ENCODE measurements at places on chromosomes 2 and 18.

DNA sequence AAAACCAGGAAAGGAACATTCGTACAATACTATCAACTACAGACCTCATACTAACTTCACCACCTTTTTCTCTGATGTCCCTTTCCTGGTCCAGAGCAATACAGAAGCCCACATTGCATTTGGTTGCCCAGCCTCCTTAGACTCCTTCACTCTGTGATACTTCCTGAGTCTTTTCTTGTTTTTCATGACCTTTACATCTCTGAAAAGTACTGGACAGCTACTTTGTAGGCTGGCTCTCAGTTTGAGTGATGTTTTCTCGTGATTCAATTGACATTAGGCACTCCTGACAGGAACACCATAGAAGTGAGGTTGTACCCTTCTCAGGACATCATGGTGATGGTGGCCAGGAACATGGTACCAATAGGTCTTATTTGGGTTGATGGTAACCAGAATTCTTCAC lies 185.9 kb upstream of the SLC39A10 start:
- no peak for DNase-seq

GRCh38 chr18:53838746-53839145 lies 385.7 kb downstream of the MBD2 start:
- DNase-seq: no peak

DNA sequence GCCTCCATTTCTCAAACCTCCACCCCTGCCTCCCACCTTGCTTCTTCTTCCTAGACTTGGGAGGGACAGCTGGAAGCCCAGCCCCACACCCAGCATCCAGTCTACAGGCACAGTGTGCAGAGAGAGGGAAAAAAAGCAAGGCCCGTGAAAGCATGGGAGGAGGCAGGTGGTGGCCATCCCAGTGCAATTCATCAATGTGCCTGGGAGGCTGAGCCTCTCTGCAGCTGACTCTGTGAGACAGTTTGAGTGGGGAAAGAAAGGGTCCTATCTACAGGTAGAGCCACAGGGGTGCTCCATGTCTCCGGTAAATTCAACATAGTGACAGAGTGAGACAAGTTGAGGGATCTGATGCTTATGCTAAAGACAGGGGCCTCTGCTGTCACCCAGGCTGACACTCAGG lies 340.6 kb downstream of the DYSF start:
- no peak for DNase-seq

- DNase-seq: no peak
Measured at GRCh38 chr2:196256585-196256984, 85.2 kb upstream of the STK17B start.

GRCh38 chr2:43898134-43898837 lies 59.5 kb downstream of the ABCG8 start:
- no peak for DNase-seq

DNA sequence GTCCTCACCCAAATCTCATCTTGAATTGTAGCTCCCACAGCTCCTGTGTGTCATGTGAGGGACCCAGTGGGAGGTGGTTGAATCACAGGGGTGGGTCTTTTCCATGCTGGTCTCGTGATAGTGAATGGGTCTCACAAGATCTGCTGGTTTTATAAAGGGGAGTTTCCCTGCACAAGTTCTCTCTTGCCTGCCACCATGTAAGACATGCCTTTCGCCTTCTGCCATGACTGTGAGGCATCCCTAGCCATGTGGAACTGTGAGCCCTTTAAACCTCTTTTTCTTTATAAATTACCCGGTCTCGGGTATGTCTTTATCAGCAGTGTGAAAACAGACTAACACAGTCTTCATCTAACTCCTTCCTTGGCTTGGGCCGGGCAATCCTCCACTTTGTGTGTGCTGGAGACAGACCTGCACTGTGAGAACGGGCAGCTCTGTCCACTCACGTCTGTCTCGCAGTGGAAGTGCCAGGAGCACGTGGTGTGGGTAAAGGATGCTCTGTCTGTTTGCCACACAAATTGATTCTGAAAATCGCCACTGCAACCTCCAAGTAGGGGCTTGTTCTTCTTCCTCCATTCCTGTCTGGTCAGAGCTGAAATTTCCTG lies 47.6 kb upstream of the OTOS start:
- no peak for DNase-seq

- DNase-seq: peak; percentile 19
Measured at GRCh38 chr2:68185541-68186164, 28.0 kb downstream of the PNO1 start.

- peak; percentile 84 for DNase-seq
Measured at GRCh38 chr2:216371721-216372702, at the start of gene MARCHF4. TSS of gene MARCHF4 (minus strand) at chr2:216372483. CDS start at chr2:216370260, 2,223 bp downstream.

- no peak for DNase-seq
Measured at GRCh38 chr2:152418688-152419087, 83.7 kb downstream of the FMNL2 start.

DNA sequence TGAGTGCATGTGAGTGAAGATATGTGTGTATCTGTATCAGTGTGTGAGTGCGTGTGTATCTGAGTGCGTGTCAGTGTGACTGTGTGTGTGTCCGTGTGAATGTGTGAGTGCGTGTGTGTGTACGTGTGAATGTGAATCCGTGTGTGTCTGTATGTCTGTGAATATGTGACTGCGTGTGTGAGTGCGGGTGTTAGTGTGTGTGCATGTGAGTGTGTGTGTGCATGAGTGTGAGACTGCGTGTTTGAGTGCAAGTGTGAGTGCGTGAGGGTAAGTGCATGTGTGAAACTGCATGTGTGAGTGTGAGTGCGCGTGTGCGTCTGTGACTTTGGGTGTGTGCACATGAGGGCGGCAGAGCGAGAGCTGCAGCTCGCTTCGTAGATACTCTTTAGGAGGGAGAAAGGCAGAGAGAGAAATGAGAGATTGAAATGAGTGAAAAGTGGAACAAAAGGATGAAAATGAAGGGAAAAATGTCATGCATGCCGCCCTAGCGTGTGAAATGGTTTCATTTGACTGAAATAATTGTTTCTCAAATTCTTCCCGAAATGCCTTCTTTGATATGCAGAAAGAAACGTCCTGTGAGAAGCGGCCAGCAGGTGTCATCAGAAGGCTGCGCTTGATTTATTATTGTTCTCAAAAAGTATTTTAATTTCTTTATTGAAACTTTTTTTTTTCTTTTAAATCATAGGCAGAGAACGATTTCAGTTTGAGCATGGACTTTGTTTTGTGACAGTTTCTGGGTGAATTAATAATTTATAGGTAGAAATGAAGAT lies 25.6 kb downstream of the ZNF407 start:
- DNase-seq: no peak

DNA sequence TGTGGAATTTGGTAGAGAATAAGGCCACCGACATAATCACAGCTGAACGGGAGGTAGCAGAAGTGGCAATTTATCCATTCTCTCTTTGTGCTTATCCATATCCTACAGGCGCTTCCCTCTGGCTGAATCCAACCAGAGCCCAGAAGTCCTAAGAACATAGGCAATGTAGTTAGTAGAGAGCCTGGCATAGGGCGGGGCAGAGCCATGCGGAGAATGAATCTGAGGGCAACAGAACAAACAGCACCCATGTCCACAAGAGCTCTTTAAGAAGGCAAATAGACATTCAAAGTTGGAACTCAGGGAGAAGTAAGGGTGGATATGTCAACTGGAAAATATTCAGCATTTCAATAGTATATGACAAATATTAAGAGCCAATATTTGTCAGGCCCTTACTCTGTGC lies 305.9 kb upstream of the VWC2L start:
- no peak for DNase-seq

GRCh38 chr2:195500879-195501278 lies 156.1 kb upstream of the SLC39A10 start:
- DNase-seq: no peak

- peak; percentile 30 for DNase-seq
Measured at GRCh38 chr2:216991563-216991962, 131.7 kb upstream of the TNP1 start.

DNA sequence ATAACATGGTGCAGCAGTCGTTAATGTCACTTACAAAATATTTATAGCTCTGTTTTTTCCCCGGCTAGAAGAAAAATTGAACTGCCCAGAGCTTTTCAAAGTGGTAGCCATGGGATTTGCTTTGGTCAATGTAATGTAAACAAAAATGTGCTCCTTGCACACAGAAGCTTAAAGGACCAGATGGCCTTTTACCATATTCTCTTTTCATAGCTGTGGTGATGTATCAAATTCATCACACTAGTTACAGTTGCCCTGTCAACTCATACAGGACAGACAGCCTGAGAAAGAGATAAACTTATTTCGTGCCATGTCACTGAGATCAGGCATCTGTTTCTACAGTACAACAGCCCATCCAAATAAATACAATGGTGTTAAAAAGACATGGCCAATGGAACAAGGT lies 368.1 kb upstream of the CDH19 start:
- no peak for DNase-seq

Data from adrenal gland (tissue), 19 donors.